Bronchial epithelial cell (primary cell): ENCODE measurements at places on chromosomes 2 and 18. TPM values are rescaled to one million over a fixed set of nuclear protein-coding genes. Genes with fewer than 3 reads are reported as not detected.

The GALNT14 gene
- 9.2 and 12.4 TPM in 2 replicates for total RNA-seq

The NR4A2 gene
- total RNA-seq = under 0.01 and 0.26 TPM in 2 replicates

The ABCA12 gene
- 7.1 and 23.7 TPM in 2 replicates for total RNA-seq

The MAPRE3 gene
- total RNA-seq = 1.6 and 2.8 TPM in 2 replicates

The MEMO1 gene
- 29.2 and 29.7 TPM in 2 replicates for total RNA-seq

The ST8SIA3 gene
- total RNA-seq = not detected in 2 replicates

The SCN9A gene
- 8.4 and 14.0 TPM in 2 replicates for total RNA-seq

The SGPP2 gene
- total RNA-seq = 9.7 and 40.1 TPM in 2 replicates

The NCKAP1 gene
- 180 and 214 TPM in 2 replicates for total RNA-seq

The ABCG8 gene
- total RNA-seq = under 0.01 TPM in 1 of 2 replicates, not detected in the other
